ENCODE measurements at places on chromosomes 16 and 17.

GRCh38 chr17:73343739-73344454 lies 32.1 kb upstream of the CDC42EP4 start:
- no peak for DNase-seq

DNA sequence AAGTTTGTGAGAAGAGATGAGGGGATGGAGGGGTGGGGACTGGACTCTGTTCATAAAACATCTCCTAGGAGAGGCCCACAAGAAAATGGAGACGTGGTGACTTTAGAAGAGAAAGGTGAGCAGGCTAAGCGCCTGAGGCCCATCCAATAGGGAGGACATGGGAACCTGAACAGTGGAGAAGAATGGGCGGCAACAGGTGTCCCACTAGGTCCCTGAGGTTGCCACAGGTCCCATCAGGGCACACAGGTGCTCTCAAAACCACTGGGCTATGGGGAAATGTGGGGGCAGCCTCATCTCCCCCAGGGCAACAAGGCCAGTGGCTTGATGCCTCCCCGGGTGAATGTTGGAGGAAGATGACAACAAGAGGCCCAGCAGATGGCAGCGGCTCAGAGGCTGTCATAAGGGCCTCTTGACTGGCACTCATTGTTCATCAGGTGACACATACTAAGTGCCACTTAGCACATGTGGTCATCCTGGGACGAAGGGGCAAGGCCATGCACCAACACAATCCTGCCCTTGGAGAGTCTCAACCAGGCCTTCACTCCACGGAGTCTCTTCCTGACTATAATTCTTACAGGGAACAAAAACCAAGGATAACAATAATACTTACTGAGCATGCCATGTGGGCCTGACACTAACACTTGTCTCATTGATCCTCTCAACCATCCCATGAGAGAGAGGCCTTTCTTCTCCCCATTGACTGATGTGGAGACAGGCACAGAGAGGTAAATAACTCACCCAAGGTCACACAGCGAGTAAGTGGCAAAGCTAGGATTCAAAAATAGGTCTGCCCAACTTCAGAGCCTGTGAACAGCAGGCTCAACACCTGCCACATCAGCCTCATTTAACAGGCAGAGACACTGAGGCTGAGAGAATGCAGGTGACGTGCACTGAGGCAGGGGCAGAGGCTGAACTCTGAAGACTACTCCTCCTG lies 38.0 kb downstream of the CUEDC1 start:
- DNase-seq: peak; percentile 32

DNA sequence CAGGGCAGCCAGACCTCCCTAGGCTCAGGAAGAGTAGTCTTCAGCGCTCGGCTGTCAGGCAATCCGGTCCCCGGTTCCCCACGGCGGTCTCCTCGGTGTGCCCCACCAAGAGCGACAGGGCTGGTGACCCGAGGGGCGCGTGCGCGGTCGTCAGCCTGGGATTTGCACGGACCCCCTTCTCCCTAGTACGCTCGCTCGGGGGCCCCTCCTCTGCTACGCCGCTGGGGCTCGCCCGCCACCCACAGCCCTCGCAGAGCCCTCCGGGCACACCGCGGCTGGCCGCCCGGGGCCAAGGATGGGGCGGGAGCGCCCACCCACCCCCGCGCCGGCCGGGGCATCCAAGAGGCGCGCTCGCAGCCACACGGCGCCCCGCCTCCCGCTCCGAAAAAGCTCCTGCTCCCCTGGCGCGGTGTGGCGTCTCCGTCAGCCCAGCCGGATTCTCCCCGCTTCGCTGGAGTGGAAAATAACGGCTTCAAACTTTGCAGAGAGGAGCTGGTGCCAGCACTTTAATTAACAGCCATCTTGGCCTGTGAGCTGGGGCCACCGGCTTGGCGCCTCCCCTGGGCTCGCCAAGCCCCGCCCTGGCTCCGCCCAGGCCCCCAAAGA lies 2.1 kb upstream of the C1QL1 start:
- no peak for DNase-seq

DNA sequence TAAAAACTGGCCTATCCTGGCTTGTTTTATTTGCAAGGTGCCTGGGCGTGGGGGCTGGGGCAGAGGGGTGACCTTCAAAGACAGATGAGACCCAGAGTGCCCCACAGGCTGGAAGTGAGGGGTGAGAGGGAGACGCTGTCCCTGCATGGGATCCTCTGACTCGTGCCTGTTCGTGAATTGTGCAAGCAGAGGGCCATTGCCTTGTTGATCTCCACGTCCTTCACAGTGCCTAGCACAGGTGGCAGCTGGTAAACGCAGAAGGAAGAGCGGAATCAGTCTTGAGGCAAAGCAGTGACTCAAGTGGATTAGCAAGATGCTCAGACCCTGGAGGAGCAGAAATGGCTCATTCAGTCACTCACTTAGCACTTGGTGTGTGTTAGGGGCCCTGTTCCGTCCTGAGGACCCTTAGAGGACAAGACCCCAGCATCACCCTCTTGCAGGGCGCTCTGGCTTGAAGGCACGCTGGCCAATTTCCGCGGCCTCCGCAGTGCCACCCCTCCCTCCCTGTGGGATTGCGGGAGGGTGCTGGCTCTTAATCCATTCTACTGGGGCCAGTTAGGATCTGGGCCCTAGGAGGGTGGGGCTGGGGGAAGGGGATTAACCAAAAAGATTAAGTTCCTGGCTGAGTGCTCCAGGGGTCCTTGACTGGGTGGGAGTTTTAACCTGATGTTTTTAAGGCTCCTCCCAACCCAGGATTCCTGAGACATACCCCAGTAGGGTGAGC lies 151.2 kb downstream of the CCDC182 start:
- DNase-seq: no peak

DNA sequence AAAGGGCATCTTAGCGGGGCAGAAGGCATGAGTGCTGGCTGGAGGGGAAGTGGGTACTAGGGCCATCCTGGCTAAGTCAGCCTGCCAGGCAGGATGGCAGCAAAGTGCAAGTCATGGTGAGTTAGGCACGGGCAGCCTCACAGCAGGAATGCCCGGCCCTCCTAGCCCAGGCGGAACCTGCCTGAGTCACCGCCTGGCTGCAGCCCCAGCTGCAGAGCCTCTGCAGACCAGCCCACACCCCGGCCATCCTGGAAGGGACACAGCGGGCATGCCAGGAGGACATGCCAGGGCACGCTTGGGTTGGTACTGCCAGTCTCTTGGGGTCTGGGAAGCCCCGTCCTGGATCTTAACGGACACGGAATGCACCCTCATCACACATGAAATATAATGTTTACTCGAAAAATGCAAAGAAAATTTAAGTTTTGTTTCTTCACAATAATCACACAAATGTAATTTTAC lies 5.0 kb upstream of the ALDH3A1 start:
- no peak for DNase-seq

DNA sequence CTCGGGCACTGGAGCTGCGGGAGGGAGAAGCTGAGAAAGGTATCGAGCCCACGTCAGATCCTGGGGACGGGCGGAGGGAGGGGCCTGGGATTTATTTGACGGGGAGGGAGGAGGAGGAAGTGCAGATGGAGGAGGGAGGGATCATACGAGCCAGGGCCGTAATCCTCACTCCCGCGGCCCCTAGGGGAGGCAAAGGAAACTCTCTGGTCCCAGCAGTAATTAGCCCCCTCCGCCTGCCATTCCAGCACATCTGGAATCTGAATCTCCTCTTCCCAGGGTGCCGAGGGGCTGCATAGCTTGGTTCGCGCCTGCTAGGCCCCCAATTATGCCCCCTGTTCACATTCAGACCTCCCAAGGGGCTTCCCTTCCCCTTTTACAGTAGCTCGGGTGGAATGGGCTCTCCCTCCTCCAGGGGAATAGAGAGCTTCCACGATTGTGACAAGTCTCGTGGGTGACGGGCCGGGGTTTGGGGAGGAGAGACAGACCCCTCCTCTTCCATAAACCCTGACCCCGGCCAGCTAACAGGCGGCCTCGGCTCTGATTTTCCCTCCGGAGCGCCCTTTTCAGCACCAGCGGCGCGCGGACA lies at the start of gene SEZ6L2:
SEZ6L2 (minus strand) TSS at position 35 of the 586 bp plus-strand sequence. CDS start 531 bp downstream, outside the sequence.
- no peak for DNase-seq

GRCh38 chr16:11306997-11307638 lies 26.0 kb upstream of the PRM1 start:
- no peak for DNase-seq

GRCh38 chr17:38544839-38545209 lies 60.9 kb downstream of the SRCIN1 start:
- no peak for DNase-seq

GRCh38 chr17:55344514-55344997 lies 77.1 kb downstream of the MMD start:
- DNase-seq: no peak

DNA sequence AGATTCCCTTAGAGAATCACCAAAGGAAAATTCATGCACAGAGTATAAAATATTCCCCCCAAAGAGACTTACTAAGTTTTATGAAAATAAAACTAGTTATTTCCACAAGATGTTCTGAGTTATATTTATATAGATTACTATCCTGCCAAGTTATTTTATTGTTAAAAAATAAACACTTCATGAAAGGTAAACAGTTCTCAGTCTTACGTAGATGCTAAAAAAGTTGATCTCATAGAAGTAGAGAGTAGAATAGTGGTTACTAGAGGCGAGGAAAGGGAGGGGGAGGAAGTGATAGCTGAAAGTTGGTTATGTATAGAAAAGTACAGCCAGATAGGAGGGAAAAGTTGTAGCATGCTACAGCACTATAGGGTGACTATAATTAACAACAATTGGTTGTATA lies 65.2 kb downstream of the USP32 start:
- DNase-seq: no peak

DNA sequence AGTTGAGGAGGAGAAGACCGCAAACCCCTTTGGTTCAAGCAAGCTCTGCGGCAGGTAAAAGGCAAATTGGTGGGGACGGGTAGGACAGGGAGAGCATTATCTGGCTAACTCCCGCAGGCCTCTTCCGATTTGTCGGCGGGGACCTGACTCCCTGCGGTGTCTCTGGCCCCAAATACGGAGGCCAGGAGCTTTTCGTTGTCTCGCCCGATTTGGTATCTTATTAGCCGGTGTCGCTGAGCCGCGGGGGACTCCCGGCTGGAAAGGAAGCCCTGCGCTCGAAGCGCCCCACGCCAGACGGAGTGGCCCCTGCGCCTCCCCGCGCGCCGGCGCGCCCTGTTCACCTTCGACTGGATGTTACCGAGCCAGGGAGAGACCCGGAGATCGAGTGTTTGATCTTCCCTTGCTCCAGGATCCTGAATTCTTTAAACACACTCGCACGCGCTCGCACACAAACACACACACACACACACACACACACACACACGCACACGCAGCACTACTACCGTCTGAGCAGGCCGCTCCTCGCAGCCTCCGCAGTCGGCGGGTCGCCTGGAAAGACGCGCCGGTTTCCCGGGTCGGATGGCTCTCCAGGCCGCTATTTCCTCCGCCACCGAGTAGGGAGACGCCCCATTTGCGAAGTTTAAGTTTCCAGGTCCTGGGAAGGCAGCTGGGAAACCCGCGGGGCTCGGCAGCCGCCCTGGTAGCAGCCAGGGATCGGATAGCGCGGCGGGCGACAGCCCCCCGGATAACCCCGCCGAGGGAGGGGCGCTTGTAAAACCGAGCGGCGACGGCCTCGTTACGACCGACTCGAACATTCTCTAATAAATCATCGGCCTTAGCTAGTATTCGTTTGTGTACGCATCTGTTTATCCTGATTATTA lies 3.3 kb downstream of the PRAC1 start:
- no peak for DNase-seq

DNA sequence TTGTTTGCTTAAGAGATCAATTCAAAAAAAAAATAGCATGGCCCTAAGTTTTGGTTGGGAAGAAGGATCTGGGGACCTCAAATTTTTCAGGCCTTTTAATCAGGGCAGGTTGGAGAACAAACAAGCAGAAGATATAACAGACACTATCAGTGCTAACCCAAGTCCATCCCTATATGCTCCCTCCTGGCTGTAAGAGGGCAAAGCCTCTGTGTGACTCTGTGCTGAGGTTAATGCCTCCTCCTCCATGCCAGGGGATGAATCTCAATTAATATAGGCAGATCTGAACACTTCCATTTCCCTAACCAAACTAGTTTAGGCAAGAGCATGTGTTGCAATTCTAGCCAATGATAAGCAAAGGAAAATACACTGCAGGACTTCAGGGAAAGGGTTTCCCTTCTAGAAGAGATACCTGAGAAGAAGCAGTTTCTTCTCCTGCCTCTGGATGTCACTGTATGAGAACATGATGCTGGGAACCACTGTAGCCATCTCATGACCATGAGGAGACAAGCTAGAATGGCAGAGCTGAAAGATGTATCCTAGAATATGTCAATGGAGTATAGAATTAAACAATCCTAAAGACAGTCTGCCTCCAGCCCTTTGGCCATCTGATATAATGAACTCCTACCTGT lies 76.0 kb downstream of the CHD9NB start:
- DNase-seq: no peak

DNA sequence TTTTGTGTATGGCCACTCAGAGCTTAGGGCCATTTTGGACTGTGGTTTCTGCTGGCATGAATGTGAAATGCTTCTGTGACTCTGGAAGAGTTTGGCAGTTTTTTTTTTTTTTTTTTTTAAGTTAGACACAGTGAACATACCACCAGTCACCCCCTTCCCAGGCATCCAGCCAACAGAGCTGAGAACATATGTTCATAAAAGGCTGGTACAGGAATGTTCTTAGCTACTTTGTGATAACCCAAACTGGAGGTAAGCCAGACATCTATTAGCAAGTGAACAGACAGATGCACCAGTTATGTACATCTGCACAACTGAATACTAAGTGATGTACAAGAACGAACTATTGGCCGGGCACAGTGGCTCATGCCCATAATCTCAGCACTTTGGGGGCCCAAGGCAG lies 92.7 kb downstream of the ABCC1 start:
- no peak for DNase-seq

- DNase-seq: no peak
These were observed 17.3 kb upstream of the LLGL1 start for GRCh38 chr17:18208092-18208491.

DNA sequence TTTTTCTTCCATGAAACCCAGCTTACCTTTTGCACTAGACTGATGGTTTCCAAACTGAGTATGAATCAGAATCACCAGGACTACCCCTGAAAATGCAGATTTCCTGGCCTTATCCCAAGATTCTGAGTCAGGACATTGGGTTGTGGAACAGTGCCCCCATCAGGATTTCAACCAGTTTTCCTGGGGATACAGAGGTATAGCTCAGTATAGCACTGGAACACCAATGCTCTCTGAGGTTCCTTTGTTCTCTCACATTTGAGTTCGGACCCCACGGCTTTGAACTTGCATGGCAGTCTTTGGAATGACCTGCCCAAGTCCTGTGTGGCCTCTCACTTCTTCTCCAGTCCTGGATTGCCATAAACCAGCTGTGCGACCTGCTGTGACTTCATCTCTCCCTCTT lies 12.8 kb upstream of the CCL8 start:
- no peak for DNase-seq

- peak; percentile 32 for DNase-seq
These were observed 8.6 kb downstream of the USP32 start for GRCh38 chr17:60383379-60383778.

- DNase-seq: no peak
These were observed 194.3 kb downstream of the ZNF423 start for GRCh38 chr16:49661465-49662187.
